ENCODE measurements at places on chromosomes 12 and 14. TPM values are rescaled to one million over a fixed set of nuclear protein-coding genes. Genes with fewer than 3 reads are reported as not detected.

ZNF641 gene
- 23.0 TPM for total RNA-seq

TSPAN19 gene
- total RNA-seq: 0.05 TPM

PLBD1 gene
- total RNA-seq: 9.5 TPM

KRT75 gene
- 0.14 TPM for total RNA-seq

TSPAN8 gene
- 0.33 TPM for total RNA-seq

TAS2R50 gene
- 0.47 TPM for total RNA-seq

LRRK2 gene
- 5.1 TPM for total RNA-seq

TRPV4 gene
- 0.19 TPM for total RNA-seq

FERMT2 gene
- total RNA-seq: 10.8 TPM

SLC15A5 gene
- total RNA-seq: not detected

CAPZA3 gene
- not detected for total RNA-seq

CISTR gene
- total RNA-seq: not detected

TEP1 gene
- 15.4 TPM for total RNA-seq

RERG gene
- 1.4 TPM for total RNA-seq

LRRC10 gene
- 0.05 TPM for total RNA-seq

RD3L gene
- total RNA-seq: not detected

IKBIP gene
- 17.4 TPM for total RNA-seq

RTN1 gene
- 1.9 TPM for total RNA-seq

GARIN6 gene
- total RNA-seq: not detected

GALNT6 gene
- total RNA-seq: 12.3 TPM

AMN gene
- 2.0 TPM for total RNA-seq

KRT5 gene
- total RNA-seq: 326 TPM

KCNH5 gene
- 0.38 TPM for total RNA-seq

Measured in thymus (tissue), 14 donors.